Melanocyte of skin (primary cell): ENCODE measurements at places on chromosomes 3 and 15. TPM values are rescaled to one million over a fixed set of nuclear protein-coding genes. Genes with fewer than 3 reads are reported as not detected.

The GRK7 gene
- not detected in 2 replicates for total RNA-seq

The LRTM1 gene
- total RNA-seq = not detected in 2 replicates

The NANOGP8 gene
- total RNA-seq = not detected in 2 replicates

The ATP2B2 gene
- not detected in 2 replicates for total RNA-seq

The VIPR1 gene
- not detected in 2 replicates for total RNA-seq

The GATM gene
- total RNA-seq = 20.3 and 26.5 TPM in 2 replicates

The PPM1L gene
- 4.5 and 8.4 TPM in 2 replicates for total RNA-seq

The SH2D7 gene
- not detected in 2 replicates for total RNA-seq

The COPG1 gene
- total RNA-seq = 286 and 308 TPM in 2 replicates

The PP2D1 gene
- not detected in 2 replicates for total RNA-seq

The TMEM40 gene
- not detected in 2 replicates for total RNA-seq
